Coronary artery (tissue), 2 donors: ENCODE measurements at places on chromosomes 4 and X.

DNA sequence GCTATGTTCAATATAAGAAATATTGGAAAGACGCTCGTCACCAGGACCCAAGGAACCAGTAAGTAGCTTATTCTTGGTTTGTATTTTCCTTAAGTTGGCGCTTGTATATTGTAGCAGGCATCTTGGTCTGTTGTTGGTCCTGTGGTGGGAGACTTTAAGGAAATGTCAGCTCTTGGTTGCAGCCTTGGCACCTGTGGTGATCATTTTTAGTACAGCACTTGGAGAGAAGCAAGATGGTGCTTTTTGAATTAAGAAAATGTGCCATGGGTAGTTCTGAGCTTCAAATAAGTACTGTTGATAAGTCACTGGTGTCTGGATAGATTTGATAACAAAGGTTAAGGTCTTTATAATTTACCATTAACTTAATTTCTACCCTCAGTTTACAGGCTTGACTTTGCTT lies 1.1 kb downstream of the RPS3A start:
- DNase-seq, result no peak

- no peak for DNase-seq
These were observed 3.8 kb downstream of the ARHGAP10 start for GRCh38 chr4:147735413-147736301.

DNA sequence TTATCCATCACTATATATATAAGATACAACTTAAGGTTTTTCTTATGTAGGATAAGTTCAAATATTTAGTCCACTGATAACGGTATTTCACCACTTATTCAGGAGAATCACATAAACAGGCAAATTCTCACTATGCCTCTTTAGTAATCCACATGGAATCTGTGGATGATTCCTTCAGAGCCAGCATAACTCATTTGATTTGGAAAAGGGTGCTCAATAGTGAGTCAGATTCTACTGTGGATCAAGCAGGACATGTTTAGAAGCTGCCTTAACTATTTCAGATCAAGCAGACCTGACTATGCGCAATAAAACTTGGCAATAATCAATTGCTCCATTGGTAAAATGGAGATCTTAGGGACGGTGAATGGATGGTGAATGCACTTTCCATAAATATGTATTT lies 184.1 kb downstream of the CBR4 start:
- no peak for DNase-seq

DNA sequence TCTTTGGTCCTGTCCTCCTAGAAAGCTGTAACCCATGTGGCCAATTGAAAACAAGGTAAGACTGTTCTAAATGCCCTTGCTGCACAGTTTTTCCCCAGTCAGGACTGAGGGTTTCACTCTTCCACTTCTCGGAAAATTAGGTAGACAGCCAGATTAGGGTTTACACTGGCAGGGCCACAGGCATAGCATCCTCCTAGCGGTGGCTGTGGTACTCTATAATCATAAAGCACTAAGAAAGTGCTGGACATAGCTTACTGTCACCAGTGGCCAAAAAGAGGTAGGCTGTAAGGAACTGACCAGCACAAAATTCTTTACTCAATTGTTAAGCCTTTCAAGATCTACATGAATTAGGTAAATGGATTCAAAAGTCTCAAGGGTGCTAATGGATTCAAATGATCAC lies 11.6 kb upstream of the USP46 start:
- no peak for DNase-seq

DNA sequence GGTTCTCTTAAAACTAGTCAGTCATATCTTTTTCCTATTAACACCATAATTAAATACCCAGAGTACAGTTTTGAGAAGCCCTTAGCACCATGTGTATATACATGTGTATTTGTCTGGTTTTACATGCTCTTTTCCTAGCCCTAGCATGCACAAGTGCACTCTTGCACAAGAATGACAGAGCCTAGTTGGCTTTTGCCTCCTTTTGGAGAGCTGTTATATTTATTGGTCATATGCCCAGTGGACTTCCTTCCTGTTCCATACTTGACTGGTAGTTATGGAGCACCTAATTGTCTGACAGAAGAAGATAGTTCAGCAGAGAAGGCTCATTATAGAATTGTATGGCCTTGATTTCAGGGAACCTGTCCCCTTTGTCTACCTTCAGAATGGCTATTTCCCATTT lies 155.6 kb downstream of the ARX start:
- no peak for DNase-seq

- no peak for DNase-seq
These were observed 5.5 kb downstream of the SOWAHD start for GRCh38 chrX:119763836-119764387.

DNA sequence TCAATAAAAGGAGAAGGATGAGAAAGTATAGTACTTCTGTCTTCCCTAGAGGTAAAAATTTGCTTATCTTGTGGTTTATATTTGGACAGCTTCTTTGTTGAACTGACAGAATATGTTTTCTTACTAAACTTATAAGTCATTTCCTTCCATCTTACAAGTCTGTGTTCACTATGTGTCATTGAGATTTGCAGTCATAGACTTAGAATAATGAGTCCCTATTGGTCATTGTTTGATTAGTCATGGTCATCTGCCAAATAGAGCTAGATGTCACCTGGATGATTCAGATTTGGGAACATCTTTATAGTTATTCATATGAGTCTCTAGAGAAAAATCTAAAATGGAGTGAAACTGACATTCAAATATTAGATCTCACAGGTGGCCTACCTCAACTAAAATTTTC lies 51.5 kb downstream of the SPATA18 start:
- DNase-seq, result no peak

DNA sequence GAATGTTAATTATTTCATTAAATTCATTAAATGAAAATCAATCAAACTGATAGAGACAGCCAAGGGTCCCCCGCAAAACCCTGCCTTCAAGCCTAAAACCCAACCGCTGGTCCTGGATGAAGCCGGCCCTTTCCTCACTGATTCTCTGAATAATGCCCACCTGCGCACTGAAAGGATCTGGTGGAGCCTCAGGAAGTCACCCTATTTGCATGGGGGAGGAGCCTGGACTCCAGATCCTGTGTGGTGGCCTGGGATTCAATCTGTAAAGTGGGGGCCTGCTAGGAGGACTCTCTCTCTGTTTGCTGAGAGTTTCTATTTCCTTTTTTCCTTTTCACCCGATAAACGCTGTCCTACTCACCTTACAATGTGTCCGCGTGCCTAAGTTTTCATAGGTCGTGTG lies 97.9 kb upstream of the ADAMTS3 start:
- no peak for DNase-seq
